Pancreas (tissue), 10 donors: ENCODE measurements at places on chromosomes 4 and X. TPM values are rescaled to one million over a fixed set of nuclear protein-coding genes. Genes with fewer than 3 reads are reported as not detected.

The GC gene
- 17.2 TPM for total RNA-seq

GRCh38 chr4:171007618-171008390, 805.4 kb upstream of the GALNTL6 start:
- no peaks in the 10 kb centered on the region for H3K27me3 ChIP-seq
- no peak for DNase-seq
- H3K4me1 ChIP-seq: no peaks in the 10 kb centered on the region
- H3K4me3 ChIP-seq: no peak overlapping the region

- no peaks in the 10 kb centered on the region for H3K27me3 ChIP-seq
- no peaks in the 10 kb centered on the region for H3K36me3 ChIP-seq
- no peaks in the 10 kb centered on the region for H3K4me1 ChIP-seq
Measured at GRCh38 chr4:8653326-8654000, 60.9 kb downstream of the CPZ start.

- peaks cover 6% of the 10 kb centered on the region for H3K4me1 ChIP-seq
- H3K36me3 ChIP-seq: no peaks in the 10 kb centered on the region
- DNase-seq: no peak
- H3K27ac ChIP-seq: no peak overlapping the region
- no peak overlapping the region for H3K4me3 ChIP-seq
- no peaks in the 10 kb centered on the region for H3K27me3 ChIP-seq
Measured at GRCh38 chr4:141391293-141391692, 170.6 kb downstream of the ZNF330 start.

DNA sequence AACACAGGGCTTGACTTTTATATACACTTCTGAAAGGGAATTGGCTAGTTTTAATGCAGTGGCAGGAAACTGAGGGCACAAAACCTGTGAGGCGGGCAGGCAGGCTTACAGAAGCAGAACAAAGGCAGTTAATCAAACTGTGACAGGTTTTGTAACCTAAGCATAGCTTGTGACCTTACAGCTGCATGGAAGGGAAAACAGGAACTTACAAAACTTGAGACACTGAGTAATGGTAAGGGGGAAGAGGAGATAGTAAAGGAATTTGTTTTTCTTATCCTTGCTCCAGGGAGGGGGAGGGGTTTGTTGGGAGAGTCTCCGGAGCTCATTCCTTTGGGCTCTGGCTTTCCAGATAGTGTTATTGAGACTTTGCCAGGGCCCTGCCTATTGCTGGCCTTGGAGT, 55.6 kb downstream of the SLITRK4 start:
- no peak overlapping the region for H3K4me3 ChIP-seq
- no peaks in the 10 kb centered on the region for H3K27me3 ChIP-seq
- peak; percentile 2 for DNase-seq
- no peak overlapping the region for H3K27ac ChIP-seq
- no peaks in the 10 kb centered on the region for H3K4me1 ChIP-seq

- peaks cover 7% of the 10 kb centered on the region for H3K4me1 ChIP-seq
- H3K27me3 ChIP-seq: no peaks in the 10 kb centered on the region
- H3K4me3 ChIP-seq: peak overlapping the region; percentile 35
- H3K36me3 ChIP-seq: no peaks in the 10 kb centered on the region
Measured at GRCh38 chr4:5707778-5708448, 446 bp downstream of the EVC2 start.

DNA sequence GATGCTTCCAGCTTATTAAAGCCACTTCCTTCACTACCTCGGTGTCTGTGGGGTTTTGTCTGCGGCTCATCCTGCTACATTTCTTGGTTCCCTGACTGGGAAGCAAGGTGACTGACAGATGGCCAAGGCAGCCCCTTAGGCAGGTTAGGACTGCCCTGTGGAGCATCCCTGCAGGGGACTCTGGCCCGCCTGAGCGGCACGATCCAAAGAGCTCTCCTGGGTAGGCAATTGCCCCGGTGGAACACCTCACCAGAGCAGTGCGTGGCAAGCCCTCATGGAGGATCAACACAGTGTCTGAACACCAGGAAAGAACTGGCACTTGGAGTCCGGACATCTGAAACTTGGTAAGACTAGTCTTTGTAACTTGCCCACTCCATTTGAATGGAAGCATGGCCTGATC, 1143.4 kb downstream of the ARAP2 start:
- no peaks in the 10 kb centered on the region for H3K27me3 ChIP-seq
- no peak overlapping the region for H3K4me3 ChIP-seq
- H3K27ac ChIP-seq: no peak overlapping the region
- no peaks in the 10 kb centered on the region for H3K36me3 ChIP-seq
- H3K4me1 ChIP-seq: no peaks in the 10 kb centered on the region
- no peak for DNase-seq

GRCh38 chrX:101460669-101461068, 24.6 kb upstream of the ARMCX4 start:
- H3K27ac ChIP-seq: no peak overlapping the region
- no peak overlapping the region for H3K4me3 ChIP-seq
- no peak for DNase-seq
- H3K36me3 ChIP-seq: no peaks in the 10 kb centered on the region
- H3K4me1 ChIP-seq: no peaks in the 10 kb centered on the region

The PTCHD1 gene
- total RNA-seq: 0.06 TPM

The UGT2B17 gene
- total RNA-seq: 0.87 TPM
